ENCODE measurements at places on chromosomes 4 and X.

DNA sequence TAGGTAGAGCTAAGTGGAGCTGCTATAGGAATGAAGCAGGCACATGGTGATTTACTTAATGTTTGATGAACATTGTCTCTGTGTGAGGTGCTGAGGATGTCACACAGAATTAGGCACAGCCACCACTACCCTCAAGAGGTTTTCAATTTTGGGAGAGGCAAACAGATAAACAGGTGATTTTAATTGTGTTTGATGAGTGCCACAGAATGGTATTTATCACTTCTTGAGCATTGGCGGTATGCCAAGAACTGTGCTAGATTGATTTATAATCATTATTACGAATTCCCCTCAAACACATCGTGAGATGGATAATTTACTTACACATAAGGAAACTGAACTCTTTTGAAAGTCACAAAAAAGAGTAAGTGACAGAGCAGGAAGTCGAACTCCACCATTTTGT lies 74.8 kb downstream of the FREM3 start:
- DNase-seq, result no peak

DNA sequence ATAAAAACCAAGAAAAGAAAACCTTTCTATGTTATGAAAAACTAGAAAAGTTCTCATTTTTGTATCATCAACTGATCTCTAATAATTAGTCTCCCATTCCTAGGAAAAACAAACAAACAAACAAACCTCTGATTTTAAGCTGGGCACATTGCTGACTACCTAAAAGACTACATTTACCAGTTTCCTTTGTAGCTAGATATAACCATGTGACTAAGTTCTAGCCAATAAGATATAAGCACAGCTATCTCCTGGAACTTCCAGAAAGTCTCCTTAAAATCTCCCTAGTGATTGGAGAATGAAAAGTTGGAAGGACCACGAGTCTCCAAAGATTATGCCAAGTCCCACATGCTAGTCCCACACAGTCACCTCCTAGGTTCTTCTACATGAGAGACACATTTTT lies 108.9 kb downstream of the NR3C2 start:
- no peak for DNase-seq

DNA sequence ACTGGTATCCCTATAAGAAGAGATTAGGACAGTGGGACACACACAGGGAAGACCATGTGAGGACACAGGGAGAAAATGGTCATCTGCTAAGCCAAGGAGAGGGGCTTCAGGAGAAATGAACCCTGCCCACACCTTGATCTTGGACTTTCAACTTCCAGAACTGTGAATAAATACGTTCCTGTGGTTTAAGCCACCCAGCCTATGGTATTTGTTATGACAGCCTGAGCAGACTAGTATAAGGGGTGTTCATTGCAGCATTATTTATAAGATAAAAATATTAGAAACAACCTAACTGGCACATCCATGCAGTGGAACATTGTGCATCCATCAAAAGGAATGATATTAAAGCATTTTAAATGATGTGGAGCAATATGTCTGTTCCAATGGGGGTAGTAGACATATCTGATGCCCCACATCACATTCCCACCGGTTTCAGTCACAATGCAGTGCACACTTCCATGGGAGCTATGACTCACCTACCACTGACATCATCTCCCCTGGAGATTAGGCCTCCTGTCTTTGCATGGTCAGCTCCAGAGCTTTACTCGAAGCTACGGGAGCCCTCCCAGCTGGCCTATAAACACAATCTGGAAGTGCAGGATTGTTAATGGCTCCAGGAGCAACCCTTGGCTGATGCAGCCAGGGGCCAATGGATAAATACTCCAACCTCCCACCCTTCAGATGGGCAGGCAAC lies 38.9 kb upstream of the MAMLD1 start:
- no peak for DNase-seq

GRCh38 chr4:164718827-164719226 lies 35.1 kb upstream of the SMIM31 start:
- no peak for DNase-seq

GRCh38 chrX:134545510-134545909 lies 85.5 kb downstream of the HPRT1 start:
- no peak for DNase-seq

DNA sequence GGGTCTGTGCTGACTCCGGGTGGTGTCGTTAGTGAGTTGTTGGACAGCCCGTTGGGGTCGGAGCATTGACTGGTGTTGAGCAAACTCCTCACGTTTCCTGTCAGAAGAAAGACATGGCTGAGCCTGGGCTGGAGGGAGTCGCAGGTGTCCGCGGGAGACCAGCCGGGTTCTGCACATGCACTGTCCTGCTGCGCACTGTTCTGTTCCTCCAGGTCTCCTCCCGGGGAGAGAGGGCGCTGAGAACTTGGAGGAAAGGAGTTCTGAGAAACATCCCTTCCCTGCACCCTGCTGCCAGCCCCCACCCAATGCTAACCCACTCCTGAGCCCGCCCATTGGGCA lies 1.1 kb downstream of the ZNF141 start:
- DNase-seq, result no peak

DNA sequence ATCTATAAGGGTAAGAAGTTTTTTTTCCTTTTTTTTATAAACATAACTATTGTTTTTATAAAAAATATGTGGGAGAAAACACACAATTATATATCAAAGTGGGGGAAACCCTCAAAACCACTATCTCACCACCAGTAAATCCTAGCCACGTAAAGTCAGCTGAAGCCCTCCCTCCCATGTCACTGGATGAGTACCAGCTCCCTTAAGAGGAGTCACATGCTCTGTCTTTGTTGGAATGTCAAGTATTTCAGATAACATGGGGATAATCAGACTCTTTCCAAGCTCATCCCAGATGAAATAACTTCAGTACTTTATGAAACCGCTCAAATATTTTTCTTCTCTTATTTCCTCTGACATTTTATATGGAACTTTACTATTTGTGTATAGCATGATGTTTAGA lies 2.4 kb downstream of the MYOZ2 start:
- DNase-seq, result no peak

GRCh38 chr4:94728056-94728766 lies 29.5 kb upstream of the BMPR1B start:
- DNase-seq, result no peak

- no peak for DNase-seq
Observed at GRCh38 chrX:38732866-38733265, 68.4 kb upstream of the MID1IP1 start.

DNA sequence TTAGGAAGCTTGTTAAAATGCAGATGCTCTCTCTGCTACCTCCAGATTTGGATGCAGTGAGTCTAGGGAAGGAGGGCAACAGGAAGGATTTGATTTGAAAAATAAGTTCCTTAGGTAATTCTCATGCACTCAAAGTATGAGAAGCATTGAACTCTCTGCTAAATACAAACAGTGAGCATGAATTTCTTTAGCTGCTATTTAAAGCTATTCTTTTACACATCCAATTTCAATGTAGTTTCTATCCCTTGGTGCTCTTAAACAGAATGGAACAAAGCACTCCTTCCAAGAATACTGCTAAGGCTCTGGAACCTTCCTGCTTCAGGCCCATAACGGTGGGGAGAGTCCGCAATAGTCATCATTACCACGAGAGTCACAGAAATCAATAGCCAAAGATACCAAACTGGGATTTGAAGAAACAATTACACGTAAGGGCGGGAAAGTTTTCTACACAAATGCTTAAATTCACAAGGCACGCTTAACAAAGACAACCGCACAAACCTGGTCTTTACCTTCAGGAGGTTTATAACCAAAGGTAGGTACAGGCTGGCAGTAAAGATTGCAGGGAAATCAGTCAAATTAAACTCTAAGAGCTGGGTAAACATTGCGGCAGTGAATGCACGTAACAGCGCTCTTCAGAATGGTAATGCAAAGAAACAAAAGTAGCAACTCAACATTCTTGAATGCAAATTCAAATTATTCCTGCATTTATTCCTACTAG lies 123.2 kb upstream of the NAP1L5 start:
- DNase-seq, result no peak

GRCh38 chrX:68049466-68049865 lies 383.8 kb downstream of the OPHN1 start:
- DNase-seq, result no peak

DNA sequence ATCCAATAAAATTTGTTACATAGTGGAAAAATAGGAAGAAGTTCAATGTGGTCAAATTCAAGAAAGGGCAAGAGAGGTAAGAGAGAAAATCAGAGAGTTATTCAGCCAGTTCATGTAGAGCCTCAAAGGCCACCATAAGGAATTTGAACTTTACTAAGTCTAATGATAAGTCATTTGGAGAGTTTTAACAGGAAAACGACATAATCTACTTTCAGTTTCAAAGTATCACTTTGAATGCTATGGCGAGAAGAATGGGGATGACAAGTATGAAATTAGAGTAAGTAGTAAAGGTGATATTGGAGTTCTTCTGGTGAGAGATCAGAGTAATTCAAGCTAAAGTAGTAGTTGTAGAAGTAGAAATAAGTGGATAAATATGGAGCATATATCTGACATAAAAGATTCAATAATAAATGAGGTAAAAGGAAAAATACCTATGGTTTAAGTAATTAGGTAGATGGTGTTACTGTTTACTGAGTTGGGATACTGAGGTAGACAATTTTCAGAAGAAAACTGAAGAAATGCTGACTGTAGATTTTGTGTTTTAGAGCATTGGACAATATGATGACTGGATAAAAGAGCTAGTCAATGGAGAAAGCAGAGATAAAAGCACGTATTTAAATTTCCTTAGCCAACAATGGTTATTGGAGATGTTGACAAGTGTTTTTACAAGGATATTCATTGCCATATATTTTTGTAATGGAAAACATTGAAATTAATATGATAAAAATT lies 331.7 kb upstream of the ADGRL3 start:
- DNase-seq, result no peak

- no peak for DNase-seq
Observed at GRCh38 chrX:149504226-149504914, 736 bp downstream of the IDS start.

GRCh38 chr4:21512353-21512752 lies 436.2 kb downstream of the KCNIP4 start:
- DNase-seq, result no peak

GRCh38 chr4:153169776-153170175 lies 34.5 kb upstream of the TRIM2 start:
- DNase-seq, result no peak

DNA sequence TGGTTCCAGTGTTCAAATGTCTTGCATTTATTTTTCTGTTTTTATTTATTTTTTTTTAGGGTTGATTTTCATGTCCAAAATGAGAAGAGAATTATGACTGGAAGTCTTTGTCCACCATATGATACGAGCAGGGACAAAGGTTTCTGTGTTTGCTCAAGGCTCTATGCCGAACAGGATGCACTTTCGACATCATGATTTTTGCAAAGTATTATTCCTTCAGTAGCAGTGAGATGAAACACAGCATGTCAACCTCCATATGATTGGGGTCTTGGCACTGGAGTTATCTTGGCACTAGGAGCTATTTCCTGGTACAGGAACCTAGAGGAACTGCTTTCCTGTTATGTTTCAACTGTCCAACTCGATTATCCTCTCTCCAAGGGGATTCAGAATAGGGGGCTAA lies 72.6 kb downstream of the UCHL1 start:
- DNase-seq, result no peak

DNA sequence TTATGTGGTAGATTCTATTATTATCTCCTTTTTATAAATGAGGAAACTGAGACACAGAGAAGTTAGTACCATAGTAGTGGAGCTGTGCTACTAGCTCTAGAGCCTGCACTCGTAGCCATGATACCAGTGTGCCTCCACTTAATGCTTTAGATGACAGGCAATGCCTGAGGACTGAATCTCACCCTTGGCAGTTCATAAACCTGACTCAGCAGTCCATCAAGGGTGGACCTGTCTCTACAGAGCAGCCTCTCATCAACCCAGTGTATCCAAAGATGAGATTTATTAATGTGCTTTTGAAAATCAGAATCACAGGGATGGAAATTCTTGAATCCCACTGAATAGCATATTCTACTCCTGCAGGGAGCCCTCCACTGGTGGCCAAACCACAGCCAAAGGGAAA lies 483.2 kb upstream of the DIPK2B start:
- DNase-seq, result no peak
